ENCODE measurements at places on chromosomes 6 and 20.

DNA sequence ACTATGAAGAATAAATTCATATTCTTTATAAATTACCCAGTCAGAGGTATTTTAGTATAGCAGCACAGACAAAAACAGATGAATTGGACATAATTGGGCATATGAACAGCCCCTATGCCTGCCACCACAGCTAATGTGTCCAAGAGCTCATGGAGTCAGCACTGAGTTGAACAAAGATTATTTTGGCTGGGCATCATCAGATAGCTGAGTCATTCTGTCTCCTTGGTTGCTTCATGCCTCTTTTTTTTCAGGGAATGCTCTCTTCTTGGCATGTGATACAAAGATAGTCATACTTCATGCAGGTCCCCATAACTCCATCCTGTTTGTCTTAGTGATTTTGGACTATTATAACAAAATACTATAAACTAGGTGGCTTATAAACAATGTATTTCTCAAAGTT lies 275.6 kb downstream of the TENT5A start:
- no peak for DNase-seq

- no peak for DNase-seq
These were observed at the start of gene C20orf141 for GRCh38 chr20:2814587-2815051. C20orf141 (plus strand) TSS chr20:2814987; CDS start chr20:2815185, 198 bp downstream.

- no peak for DNase-seq
These were observed 14.9 kb upstream of the HDDC2 start for GRCh38 chr6:125316621-125317020.

DNA sequence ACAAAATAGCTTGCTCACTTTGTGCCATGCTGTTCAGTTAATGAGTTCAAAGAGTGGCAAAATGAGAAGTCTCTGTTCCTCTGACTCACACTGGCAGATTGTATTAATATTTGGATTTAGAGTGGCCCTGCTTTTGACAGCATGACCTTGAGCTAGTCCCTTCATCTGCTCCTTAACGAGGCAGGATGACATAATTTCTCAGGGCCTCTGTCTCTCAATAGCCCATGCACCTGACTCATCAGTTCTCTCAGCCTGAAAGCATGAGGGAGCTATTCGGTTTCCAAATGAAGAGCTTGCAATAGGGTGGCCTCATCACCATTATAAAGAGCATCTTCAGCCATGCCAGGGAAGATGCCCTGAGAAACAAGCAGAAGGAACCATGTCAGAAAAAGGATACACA lies 38.2 kb downstream of the CAP2 start:
- no peak for DNase-seq

DNA sequence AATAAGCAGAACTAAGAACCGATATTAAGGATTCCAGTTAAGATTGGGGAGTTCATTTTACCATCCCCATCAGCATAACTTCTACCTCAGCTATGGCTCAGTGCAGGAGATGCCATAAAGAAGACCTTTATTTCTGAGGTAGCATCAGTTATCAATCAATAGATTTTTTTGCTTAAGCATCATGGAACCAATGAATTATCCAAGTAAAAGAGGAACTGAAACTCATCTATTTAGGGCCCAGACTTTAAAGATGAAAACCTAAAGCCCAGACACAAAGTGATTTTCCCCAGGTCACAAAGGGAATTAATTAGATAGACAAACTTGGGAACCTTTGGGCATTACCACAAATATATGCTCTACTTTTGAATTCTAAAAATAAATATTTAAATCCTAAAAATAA lies 59.2 kb upstream of the TINAG start:
- DNase-seq, result no peak

- DNase-seq, result no peak
These were observed 80.9 kb downstream of the GJA1 start for GRCh38 chr6:121516331-121516730.

- no peak for DNase-seq
These were observed 85.7 kb upstream of the FOXC1 start for GRCh38 chr6:1524040-1524480.

GRCh38 chr20:49344975-49345374 lies 67.1 kb upstream of the ZNFX1 start:
- DNase-seq, result no peak

DNA sequence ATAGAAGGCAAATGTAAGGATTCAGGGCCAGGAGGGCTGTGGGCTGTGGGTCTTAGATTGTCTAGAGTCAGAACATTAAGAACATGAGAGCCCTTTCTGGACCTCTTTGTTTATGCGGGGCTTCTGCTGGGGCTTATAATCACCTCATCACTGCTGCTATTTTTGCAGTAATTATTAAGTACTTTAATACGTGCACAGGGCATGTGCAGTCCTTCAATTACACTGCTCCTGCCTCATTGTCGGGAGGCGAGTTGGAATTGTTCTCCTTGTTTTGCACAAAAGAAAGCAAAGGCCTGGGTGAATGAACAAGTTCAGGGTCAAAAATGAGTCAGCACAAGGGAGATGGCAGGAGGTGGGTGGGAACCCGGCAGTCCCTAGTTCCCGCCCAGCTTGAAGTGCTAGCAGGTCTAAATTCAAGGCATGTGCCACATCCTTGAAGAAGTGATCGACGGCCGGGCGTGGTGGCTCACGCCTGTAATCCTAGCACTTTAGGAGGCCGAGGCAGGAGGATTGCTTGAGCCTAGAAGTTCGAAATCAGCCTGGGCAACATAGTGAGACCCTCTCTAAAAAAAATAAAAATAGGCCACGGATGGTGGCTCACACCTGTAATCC lies 34.4 kb upstream of the PTPN1 start:
- DNase-seq, result no peak

Data from cortex of kidney (tissue), 1 donor.